ENCODE measurements at places on chromosomes 12 and 14.
A peak's percentile ranks its signal among the peaks of the same experiment; 100 is the strongest.

GRCh38 chr12:115946092-115946491 lies 331.4 kb downstream of the MED13L start:
- DNase-seq: no peak

DNA sequence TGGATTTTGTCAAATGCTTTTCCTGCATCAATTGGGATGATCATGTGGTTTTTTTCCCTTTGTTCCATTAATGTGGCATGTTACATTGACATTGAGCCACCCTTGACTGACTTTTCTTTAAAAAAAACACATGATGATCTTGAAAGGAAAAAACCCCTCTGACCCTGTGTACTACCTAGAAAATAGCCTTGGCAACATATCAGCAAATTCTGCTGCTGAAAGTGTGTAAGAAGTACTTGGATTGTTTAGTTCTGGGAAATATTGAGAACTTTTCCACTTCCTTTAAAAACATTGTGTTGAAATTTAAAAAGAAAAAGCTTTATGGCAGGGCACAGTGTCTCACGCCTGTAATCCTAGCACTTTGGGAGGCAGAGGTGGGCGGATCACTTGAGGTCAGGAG lies 20.7 kb downstream of the ACACB start:
- DNase-seq: no peak

- DNase-seq: peak; percentile 6
Measured at GRCh38 chr12:57342207-57342691, 88.6 kb downstream of the R3HDM2 start.

DNA sequence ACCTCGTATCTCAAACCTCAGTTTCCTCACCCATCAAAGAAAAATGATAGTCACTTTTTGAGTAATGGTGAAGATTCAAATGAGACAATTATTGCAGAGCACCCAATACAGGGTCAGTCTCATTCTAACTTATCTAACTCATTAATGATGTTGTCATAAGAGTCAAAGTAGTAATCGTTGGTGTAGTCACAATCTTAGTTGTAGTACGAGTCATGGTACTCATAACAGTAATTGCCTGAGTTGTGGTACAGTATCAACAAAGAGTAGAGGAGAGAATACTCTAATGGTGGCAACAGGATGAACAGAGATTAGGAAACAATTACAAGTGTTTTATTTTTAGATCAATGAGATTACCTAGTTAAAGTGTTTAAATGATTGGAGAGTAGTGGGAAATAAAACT lies 93.6 kb upstream of the TMTC2 start:
- no peak for DNase-seq

DNA sequence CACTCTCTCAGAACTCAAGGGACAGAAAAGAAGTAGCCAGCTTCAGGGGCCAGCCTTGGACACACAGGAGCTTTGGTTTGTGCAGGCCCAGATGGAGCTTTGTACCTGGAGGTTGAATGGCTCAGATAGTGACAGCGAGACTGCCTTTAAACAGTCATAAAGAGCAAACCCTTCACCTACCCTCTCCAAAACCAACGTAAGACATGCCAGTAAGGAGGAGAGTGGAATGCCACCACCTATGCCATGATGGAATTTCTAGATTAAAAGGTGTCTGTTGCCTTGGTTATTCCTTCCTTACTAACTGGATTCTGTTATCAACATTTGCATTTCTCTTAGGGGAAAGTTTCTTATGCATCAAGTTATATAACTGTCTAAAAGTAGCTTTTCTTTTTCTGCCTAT lies 98.1 kb downstream of the EML1 start:
- no peak for DNase-seq

GRCh38 chr14:45140661-45141187 lies 5.0 kb downstream of the FANCM start:
- DNase-seq: no peak

DNA sequence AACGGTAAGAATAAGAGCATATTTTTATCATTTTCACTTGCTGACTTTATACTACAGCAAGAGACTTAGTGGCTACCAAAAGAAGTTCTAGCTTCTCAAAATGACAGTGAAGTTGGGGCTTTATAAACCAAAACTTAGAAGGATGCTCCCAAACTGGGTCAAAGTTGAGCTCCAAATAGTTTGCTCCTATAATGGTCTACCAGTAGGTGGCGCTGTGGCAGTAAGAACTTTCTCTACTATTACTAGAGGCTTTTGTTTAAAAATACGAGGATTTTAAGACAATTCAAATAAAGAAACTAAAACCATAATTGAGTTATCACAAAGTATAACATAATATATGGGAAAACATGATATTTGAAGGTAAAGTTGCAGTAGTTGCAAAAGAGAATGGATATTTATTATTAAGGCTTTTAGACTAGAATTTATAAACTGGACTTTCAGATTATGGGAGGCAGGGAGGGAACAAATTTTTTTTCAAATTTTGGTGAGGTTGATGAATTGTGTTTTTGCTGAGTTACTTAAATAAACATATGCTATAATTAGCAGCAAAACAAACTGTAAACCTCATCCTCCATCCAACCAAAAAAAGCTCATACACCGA lies 75.0 kb downstream of the TGFB3 start:
- DNase-seq: peak; percentile 66

GRCh38 chr12:5200278-5201087 lies 156.8 kb downstream of the KCNA5 start:
- peak; percentile 56 for DNase-seq

DNA sequence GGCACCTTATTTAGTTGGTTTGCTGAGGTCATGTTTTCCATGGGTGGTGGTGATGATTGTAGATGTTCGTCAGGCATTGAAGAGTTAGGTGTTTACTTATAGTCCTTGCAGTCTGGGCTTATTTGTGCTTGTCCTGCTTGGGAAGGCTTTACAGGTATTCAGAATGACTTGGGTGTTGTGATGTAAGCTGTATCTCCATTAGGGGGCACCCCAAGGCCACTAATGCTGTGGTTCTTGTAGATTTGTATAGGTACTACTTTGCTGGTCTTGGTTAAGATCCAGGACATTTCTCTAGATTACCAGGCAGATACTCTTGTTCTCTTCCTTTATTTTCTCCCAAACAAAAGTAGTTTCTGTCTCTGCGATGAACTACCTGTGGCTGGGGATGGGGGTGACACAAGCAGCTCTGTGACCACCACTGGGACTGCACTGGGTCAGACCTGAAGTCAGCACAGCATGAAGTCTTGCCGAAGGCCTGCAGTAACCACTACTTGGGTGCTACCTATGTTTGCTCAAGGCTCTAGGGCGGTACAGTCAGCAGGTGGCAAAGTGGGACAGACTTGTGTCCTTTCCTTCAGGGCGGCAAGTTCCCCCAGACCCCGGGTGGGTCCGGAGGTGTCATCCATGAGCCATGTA lies 35.8 kb upstream of the FBXO33 start:
- peak; percentile 33 for DNase-seq

DNA sequence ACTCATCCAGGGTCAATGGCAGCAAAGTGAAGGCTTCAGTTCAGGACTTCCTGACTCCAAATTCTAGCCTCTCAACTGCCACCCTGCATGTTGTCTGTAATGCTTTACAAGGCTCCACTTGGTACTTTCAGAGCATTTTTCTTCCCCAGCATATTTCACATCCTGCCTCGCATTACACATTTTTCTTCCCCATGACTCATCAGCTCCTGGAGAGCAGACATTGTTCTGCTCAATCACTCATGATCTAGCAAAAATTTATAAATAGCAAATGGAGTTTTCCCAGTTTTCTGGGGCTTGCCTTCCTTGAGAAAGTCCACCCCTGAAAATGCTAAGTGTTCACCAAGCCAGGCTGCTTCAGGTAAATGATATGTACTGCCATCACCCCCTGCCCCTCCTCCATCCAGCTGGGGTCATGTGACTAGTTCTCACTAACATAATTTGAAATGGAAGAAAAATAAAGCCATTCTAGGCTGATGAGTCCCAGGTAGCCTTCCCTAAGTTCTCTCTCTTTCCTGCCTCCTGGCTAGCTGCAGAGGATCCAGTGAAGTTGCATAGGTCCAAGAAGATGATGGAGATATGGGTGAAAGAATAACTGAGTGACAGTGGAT lies 69.4 kb downstream of the ARMH4 start:
- peak; percentile 95 for DNase-seq

DNA sequence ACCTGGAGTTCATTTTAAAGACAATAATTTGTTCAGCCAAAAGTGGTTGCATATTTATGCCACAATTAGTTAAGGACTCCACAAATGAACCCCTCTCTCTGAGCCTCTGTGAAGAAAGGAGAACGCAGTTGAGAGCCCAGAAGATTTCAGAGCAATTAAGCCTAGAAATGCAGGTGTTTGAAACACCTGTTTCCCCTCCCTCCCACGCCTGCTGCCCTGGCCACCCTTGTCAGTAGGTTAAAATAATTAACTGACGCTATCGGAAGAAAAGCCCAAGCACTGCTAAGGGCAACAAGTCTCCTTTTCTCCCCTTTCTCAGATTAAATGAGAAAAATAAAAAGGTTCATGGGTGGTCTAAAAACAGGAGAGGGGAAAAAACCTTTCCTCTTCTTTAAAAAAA lies 99.2 kb downstream of the PPM1A start:
- no peak for DNase-seq

- DNase-seq: peak; percentile 89
Measured at GRCh38 chr14:75277008-75277814, 1.4 kb upstream of the FOS start.

- no peak for DNase-seq
Measured at GRCh38 chr12:21301-22189, 45.0 kb upstream of the IQSEC3 start.

GRCh38 chr12:38921025-38921677 lies 15.8 kb upstream of the CPNE8 start:
- peak; percentile 23 for DNase-seq

DNA sequence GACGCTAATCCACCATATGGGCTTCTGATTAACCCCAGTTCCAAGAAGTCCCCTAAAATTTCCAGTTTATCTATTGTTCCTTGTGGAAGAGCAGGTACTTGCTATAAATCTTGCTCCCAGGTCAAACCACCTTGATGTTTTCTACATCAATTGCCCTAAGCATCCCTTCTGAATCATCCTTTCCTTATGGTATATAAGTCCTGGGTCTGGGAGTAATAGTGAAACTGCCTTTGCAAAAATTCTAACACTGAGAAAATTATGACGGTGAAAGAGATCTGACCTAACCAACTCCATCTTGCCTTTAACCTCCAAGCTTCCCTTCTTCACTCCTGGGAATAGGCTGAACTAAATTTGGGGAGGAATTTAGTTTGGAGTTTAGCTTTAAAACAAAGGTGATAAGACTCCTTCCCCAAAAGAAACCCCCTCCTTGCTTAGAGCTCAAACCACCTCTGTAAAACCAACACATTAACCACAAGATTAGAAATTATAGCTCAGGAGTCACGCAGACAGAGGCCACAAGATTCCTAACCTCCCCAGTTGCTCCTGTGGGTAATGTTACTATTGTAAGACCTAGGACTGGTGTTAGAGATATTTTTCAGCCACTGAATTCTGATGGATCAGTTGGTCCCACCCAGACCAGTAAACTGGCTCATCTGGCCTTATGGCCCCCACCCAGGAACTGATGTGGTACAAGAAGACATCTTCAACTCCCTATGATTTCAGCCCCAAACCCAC lies 33.8 kb upstream of the DTX1 start:
- DNase-seq: no peak

GRCh38 chr14:90355540-90356518 lies 24.1 kb upstream of the NRDE2 start:
- DNase-seq: no peak

- DNase-seq: no peak
Measured at GRCh38 chr14:24813089-24813815, 179.3 kb upstream of the GZMB start.

GRCh38 chr14:58650857-58651256 lies 13.1 kb downstream of the DACT1 start:
- no peak for DNase-seq

DNA sequence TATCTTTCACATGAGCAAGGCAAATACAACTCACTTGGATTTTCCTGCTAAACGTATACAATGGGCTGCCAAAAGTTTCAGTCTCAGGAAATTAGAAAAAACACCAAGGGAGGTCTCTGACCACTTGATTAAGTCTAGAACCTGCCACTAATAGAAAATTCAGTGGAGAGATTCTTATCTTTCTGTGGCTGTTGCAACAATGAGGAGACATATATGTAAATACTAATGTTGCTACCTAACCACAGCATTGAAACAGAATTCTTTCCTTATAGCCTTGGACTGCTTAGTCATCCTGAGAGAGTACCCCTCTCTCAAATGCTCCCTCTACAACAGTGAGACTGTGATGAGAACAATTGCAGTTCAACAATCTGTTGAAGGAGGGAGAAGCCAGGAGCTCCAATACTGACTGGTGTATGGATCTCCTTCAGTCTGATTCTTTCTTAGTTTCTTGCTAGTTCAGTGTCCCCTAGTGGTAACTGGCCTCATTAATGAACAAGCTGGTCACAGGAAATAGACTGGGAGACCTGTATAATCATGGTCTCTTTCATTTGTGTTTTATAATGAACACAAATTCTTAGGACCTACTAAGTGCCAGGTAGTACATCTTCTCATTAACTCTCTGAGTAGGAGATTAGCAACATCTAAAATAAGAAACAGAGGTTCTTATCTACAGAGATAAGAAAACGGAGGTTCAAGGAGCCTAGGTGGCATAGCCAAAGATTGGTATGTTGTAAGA lies 164.5 kb downstream of the SLC38A4 start:
- peak; percentile 92 for DNase-seq

All from fibroblast of skin of back (primary cell).